Activated CD4-positive, alpha-beta T cell treated with anti-CD3 and anti-CD28 coated beads, Interleukin-2, amount 50 U/mL, for 1 hour (primary cell): ENCODE measurements at places on chromosomes 5 and 9.

DNA sequence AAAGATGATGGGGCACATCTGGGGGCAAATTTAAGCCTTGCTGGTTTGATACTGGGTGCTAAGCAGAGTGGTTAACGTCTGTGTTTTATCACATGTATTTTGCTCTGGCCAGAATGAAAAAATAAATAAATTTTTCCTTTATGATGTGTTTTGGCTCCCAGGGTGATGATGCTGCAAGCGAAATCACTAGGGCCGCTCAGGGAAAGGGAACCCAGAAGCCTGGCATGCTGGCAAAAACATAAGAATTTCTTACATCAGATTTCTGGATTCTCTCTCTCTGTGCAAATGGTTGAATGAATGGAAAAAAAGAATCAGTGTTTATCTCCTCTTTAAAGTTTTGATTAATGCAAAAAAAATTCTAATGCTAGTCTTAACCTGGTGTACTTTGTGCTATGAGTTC lies 1975.2 kb upstream of the C9orf72 start:
- no peak for DNase-seq

GRCh38 chr9:98726735-98727134 lies 18.0 kb upstream of the GABBR2 start:
- no peak for DNase-seq

DNA sequence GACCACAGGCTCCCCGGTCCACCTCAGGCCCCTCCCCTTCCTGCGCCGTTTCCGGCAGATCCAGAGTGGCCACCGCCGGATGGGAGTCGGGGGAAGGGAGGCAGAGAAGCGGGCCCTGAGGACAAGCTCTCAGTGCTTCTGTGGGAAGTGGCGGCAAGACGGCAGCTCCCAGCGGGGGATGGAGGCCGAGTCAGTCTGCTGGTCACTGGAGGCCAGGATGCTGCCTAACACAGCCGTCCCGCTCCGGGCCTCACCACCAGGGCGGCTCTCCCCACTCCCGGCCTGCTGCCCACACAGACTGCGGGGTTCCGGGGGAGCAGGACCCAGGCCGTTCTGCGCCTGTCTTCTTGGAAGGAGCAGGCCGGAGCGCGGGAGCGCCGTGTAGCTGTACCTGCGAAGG lies 31.4 kb downstream of the FXN start:
- no peak for DNase-seq

DNA sequence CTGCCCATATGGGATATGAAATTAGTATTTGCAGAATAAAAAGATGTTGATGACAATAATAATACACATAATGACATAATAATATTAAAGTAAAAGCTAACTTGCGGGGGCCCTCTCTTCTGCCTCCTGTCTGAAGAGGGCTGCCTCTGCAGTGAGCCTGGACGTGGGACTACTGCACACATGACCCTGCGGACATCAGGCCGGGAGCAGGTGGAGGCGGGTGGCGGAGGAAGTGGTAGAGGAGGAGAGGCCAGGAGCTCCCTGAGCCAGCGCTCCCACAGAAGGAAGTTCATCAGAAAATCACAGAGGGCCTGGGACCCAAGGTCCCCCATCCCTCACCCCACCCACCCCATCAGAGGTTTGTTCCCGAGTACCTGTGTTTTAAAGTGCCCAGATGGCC lies 60.5 kb downstream of the ROPN1L start:
- DNase-seq: no peak

DNA sequence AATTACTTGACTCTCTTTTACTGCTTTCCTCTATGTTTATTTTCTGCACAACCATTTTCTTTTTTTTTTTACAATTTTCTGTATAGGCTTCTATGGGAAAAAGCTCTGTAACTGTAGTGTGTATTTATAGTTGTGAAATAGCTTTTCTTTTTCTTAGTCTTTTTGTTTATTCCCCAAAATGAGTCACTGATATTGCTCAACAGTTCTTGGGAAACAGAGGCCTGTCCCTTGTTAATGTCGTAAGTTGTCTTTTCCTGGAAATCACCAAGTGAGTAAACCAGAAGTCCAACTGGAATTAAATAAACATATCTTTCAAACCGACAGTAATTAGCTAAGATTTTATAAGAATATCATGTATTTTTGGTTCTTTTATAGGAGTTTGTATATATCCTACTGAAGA lies 325.1 kb upstream of the PRR16 start:
- no peak for DNase-seq

GRCh38 chr5:67971971-67972821 lies 243.4 kb upstream of the PIK3R1 start:
- no peak for DNase-seq
